Fibroblast of villous mesenchyme (primary cell): ENCODE measurements at places on chromosomes 3 and 15.

DNA sequence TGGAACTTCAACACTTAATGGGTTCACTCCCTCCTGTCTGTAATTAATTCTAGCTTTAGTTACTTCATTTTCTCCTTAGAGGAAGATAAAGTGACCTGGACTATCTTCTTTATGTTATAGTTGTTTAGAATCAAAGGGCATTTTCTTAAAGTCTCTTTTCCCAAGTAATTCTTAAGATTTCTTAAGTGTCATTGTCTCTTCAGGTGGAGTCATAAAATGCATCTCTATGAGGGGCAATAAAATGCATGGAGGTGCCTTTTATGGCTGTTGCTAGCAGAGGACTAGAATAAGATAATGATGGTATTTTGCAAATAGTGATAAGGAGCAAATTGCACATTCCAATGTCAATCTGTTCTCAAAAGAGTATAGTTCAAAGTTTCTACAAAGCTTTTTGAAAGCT lies 34.5 kb downstream of the CNTN4 start:
- no peak for DNase-seq

DNA sequence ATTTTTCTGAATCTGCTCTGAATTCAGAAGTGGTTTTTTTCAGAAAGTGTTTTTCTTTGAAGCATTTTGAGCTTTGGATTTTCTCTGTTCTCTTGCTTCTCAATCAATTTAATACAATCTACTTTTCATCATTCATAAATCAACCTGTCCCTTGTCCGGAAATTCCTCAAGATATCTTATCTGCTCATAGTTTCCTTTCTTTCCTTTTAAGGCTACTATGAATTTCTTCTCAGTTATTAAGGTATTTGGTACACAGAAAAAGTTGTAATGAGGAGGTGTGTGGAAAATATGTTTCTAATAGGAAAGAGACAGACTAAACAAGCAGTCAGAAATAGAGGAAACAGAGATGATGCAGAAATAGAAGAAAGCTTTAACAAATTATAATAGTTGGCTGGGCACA lies 14.4 kb downstream of the CGGBP1 start:
- DNase-seq, result no peak

DNA sequence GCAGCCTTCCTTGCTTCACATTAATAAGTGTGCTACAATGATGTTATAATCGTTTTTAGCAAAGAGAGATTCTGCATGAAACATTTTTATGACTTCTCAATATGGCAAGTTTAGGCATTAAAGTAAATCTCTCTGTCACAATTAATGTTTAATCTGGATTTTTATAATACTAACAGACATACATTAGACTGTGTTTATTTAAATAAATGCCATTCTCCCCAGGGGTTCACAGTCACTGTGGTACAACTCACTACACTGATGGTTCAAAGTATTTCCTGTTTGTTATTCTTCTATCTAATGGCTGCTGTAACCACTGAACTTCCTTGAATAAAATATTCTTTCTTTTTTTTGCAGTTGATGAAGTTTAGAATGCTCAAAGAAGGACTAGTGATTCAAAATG lies 59.0 kb downstream of the SLC12A1 start:
- no peak for DNase-seq

DNA sequence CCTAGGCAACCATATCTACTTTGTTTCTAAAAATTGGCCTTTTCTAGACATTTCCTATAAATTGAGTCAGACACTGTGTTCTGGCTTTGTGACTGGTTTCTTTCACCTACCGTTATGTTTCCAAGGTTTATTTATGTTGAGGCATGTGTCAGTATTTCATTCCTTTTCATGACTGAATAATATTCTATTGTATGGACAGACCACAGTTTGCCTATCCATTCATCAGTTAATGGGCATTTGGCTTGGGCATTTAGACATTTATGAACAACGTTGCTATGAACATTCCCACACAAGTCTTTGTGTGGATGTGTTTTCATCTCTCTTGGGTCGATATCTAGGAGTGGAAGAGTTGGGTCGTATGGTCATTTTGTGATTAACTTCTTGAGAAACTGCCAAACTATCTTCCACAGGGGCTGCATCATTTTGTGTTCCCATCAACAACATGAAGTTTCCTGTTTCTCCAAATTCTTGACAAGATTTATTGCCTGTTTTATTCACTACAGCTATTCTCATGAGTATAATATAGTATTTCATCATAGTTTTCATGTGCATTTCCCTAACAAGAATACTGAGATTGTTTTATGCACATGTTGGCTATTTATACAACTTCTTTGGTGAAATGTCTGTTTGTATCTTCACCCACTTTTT lies 3.5 kb upstream of the EFCC1 start:
- no peak for DNase-seq

DNA sequence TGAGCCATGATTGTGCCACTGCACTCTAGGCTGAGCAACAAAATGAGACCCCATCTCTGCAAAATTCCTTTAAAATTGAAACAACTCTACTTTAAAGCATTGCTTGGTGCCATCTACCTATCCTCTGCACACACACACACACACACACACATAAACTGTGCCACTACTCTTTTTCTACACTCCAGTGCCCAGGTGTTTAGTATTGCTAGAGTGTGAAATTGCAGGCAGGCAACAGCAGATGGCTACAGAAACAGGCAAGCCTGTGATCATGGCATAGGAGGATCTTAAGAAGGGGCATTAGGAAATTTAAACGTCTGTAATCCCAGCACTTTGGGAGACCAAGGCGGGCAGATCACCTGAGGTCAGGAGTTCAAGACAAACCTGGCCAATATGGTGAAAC lies 39.0 kb downstream of the SIDT1 start:
- no peak for DNase-seq

- peak; percentile 83 for DNase-seq
Measured at GRCh38 chr3:170358042-170359010, 811 bp downstream of the SKIL start.

- DNase-seq, result no peak
Measured at GRCh38 chr3:112373924-112374323, 41.0 kb downstream of the CD200 start.

DNA sequence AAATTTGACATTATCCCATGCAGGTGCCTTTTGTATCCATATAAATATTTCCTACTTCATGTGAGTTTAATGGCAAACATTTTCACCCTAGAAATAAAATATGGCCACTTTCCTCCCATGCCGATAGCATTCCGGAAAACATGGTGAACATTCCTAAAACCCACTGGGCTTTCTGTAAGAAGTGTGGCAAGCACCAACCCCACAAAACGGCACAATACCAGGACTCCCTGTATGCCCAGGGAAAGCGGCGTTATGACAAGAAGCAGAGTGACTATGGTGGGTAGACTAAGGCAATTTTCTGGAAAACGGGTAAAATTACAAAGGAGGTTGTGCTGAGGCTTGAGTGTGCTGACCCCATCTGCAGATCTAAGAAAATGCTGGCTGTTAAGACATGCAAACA lies 7.6 kb downstream of the ANXA2 start:
- no peak for DNase-seq

- DNase-seq, result no peak
Measured at GRCh38 chr15:66019368-66019767, 150.1 kb downstream of the RAB11A start.

DNA sequence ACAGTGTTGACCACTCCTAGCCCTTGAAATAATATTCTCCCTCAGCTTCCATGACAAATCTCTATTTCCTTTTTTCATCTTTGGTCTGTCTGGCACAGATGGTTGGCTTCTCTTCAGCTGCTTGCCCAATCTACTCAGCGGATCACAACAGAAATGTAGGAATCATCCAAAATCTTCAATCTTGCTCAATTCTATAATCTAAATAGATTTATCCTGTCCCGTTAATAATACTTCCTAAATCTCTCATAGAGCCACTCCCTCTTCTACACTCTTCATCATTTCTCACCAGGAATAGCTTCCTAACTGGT lies 3.8 kb downstream of the PEAK1 start:
- peak; percentile 56 for DNase-seq

DNA sequence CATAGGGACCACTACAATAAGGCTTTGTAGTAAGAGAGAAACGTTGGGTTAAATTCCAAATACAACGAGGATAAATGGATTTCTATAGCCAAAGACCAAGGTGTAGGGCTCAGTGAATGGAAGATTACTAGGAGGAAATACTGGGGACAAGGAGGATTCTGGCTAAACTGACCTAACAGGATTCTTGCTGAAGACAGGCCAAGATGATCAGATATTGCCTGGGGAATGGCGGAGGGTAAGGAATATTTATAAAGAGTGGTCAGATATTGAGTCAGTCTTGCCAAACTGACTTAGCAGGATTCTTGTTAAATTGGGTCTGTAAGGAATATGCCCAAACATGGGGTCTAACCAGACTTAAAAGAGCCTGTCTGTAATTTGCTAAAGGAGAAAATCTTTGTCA lies 463.8 kb downstream of the EDEM1 start:
- no peak for DNase-seq

DNA sequence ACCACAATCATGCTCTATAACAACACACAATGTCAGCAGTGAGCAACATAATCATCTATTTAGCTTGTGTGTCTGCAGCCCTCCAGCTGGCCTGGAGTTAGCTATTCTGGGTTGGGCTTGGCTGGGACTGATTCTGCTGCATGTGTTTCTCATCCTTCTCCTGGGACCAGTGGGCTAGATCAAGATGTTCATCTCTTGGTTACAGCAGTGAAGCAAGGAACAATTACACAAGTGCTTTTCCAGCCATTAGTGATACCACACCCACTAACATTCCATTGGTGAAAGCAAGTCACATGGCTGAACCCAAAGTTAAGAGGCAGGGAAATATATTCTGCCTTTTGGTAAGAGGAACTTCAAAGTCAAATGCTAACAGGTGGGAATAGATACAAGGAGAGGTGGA lies 14.6 kb downstream of the NUDT16 start:
- no peak for DNase-seq

- no peak for DNase-seq
Measured at GRCh38 chr3:102810937-102811336, 376.1 kb downstream of the ZPLD1 start.

DNA sequence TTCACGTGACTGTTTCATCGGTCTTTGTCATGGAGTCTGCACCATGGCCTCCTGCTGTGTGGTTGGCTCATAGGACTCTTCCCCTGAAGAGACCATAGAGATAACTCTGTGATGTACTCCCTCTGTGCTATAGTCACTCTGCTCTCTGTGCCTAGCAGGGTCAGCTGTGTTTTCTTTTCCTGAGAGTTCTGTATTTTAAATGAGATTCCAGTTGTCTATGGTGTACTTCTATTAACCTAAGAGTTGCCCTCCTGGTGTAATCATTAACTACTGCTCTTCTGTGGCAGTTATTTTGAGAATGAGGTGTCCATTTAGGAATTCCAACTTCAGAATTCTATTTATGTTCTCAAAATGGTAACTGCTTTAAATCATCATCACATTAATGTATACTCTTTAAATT lies 114.5 kb upstream of the ARPP21 start:
- no peak for DNase-seq

DNA sequence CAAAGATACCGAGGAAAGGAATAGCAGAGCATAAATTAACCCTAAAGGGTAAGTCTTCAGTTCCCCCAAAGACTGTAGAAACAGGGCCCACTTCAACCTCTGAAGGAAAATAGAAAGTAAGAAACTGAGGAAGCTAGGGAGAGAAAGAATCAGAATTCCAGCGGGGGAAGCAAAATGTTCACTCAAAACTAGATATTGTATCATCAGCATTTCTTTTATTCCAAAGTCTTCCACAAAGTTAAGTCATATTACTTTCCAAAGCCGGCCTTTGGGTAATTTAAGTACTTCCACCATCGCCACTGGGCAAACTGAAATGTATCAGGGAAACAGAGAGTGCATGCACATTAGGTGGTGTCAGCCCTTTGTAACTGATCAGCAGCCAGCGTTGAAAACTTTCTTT lies 88.3 kb downstream of the RSL24D1 start:
- no peak for DNase-seq

- DNase-seq, result no peak
Measured at GRCh38 chr3:195159117-195159813, 111.7 kb downstream of the XXYLT1 start.

DNA sequence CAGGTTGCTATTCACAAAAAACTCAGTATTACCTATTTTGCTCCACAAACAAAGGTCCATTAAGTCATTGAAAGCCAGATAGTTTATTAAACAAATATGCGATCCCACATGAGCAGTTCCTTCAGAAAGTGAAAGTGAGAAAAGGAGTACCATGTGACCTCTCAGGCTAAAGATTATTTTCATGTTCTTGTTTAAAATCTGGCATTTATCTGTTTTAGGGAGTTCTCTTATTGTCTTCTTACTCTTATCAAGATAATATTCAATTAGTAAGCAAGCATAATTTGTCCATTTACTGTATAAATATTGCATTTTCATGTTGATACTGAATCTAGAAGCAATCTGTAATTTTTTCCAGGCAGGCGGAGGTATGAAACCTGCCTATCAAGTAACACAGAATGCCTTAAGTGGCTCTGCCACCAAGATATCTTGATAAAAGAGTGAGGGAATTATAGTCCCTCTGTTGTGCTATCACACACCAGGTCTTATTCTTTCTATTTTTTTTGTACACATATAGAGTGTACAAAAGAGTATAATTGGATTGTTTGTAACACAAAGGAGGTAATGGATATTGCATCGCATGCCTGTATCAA lies 20.1 kb upstream of the PLSCR5 start:
- peak; percentile 33 for DNase-seq

DNA sequence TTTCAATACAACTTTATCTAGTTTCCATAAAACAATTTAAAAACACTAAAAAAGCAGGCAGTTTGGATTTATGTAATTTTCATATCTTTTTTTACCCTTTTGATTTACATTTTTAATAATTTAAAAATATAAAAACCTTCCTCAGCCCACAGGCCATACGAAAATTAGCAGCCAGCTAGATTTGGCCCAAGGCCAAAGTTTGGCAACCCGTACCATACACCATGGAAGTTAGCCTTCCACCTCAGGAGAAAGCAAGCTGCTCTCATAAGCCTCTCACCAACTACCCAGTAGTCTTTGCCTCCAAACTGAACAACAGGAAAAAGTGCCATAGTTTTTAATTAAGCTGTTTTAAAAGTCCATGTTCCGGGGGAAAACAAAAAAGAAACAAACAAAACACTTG lies 107.3 kb upstream of the TRIM42 start:
- DNase-seq, result no peak

DNA sequence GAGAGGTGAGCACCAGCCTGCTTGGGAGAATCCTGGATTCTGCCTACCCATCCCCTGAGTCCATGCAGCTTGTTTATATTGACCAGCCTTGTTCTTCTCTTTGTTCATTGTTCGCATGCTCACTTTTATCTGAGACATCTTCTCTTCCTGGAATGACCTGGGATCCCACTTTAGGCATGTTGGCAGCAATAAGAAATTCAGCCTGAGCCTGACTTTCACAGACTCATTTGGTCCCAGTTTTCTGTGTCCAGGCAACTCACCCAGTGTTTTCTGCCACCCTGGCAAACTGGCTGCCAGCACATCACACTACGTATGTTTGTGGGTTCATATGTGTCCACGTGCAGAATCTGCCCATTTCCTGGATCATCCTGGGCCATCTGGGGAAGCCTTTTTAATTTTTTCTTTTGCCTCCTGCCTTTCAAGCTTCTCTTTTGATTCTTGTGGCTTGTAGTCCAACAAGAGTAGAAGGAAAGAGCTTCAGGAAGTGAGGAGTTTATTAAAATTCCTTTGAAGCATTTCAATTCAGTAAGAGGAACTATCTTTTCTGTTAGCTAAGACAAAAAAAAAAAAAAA lies 199.9 kb downstream of the FNDC3B start:
- DNase-seq, result no peak

- peak; percentile 80 for DNase-seq
Measured at GRCh38 chr15:90681480-90681879, 35.7 kb upstream of the BLM start.

- peak; percentile 100 for DNase-seq
Measured at GRCh38 chr15:41283653-41284426, 48.6 kb downstream of the OIP5 start.

- peak; percentile 37 for DNase-seq
Measured at GRCh38 chr3:144273601-144274000, 302.0 kb downstream of the DIPK2A start.

- DNase-seq, result no peak
Measured at GRCh38 chr3:134313847-134314587, 60.2 kb downstream of the AMOTL2 start.
